ENCODE measurements at places on chromosomes 7 and 10. TPM values are rescaled to one million over a fixed set of nuclear protein-coding genes. Genes with fewer than 3 reads are reported as not detected.

ELMO1 gene
- 98.2 TPM for total RNA-seq

NOM1 gene
- total RNA-seq = 27.0 TPM

RPP30 gene
- total RNA-seq = 62.4 TPM

GIMAP8 gene
- total RNA-seq = not detected

SH2D4B gene
- 0.13 TPM for total RNA-seq

GPR22 gene
- not detected for total RNA-seq

ANAPC16 gene
- 57.4 TPM for total RNA-seq

DNA sequence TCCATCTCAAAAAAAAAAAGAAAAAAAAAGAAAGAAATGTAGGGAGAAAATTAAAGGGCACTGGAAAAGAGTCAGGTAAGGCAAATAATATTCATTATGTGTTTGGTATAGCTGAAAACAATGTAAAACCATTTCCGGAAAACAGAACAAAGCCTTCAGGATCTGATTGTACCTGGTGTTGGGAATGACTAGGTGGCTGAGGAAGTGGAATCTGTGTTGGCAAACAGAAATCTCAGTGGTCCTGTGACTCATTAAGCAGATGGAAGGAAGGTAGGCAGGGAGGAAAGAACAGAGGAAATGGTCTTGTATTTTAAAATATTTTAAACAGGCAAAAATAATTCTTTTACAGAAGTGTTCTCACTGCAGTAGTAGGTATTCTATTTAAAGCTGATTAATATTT, 55.7 kb upstream of the GATA3 start:
- no peaks in the 10 kb centered on the region for H3K27me3 ChIP-seq
- H3K36me3 ChIP-seq = peaks cover 3% of the 10 kb centered on the region
- no peak for DNase-seq
- H3K4me1 ChIP-seq = no peaks in the 10 kb centered on the region

DNA sequence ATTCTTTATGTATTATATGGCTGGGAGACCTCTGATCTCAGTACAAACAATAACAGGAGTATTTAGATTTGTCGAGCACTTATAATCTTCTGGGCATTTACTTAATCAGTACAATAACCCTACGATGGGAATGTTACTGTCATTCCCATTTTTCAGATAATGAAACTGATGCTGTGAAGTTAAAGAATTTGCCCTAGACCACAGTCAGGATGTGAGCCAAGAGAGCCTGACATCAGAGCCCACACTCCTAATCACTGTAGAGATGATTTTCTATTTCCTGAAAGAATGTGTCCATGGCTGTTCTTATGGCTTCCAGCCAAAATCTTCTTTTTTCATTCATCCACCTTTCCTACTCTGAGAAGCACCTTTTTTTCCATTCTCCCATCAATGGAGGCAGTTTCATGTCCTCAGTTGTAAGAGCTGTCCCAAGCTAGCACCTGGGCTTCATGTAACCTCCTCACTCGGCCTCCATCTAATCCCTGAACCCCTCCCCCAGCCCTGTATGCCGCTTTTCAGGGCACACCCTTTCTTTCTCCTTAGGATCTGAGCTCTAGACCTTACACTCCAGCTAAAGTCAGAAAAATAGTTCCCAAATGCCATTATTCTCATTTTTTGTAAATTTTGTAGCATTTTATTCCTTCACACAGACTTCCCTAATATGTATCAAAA, 12.2 kb upstream of the CAV1 start:
- H3K4me1 ChIP-seq = no peaks in the 10 kb centered on the region
- no peak for DNase-seq
- no peaks in the 10 kb centered on the region for H3K27me3 ChIP-seq
- H3K27ac ChIP-seq = no peak overlapping the region

DNA sequence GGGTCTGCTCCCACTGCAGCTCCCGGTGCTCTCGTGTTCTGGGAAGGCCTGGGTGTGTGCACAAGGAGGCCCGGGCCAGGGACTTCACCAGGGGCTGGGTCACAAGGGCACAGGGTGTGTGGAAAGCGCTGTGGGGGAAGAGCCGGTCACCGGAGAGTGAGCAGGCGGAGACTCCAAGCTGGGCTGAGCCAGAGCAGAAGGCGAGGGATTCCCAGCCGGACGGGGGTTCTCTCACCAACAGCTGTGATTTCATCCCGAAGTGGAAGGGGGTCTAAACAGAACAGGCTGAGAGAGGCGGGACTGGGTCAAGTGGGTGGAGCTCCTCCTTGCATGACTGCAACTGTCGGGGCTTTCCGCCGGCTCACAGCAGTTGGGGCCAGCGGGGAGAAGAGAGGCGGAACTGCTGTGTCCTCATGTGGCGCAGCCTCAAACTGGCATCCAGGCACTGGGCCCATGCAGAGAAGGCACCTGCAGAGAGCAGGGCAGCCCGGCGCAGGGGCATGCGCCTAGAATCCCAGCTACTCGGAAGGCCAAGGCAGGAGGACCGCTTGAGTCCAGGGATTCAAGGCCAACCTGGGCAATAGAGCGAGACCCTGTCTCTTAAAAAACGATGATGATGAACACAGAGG, 7.6 kb upstream of the ORAI2 start:
- no peaks in the 10 kb centered on the region for H3K27me3 ChIP-seq
- H3K4me3 ChIP-seq = no peak overlapping the region
- H3K4me1 ChIP-seq = no peaks in the 10 kb centered on the region
- H3K27ac ChIP-seq = no peak overlapping the region
- H3K36me3 ChIP-seq = peaks cover 17% of the 10 kb centered on the region

- H3K27me3 ChIP-seq = no peaks in the 10 kb centered on the region
- H3K27ac ChIP-seq = no peak overlapping the region
- H3K4me1 ChIP-seq = no peaks in the 10 kb centered on the region
- H3K4me3 ChIP-seq = no peak overlapping the region
- no peaks in the 10 kb centered on the region for H3K36me3 ChIP-seq
These were observed 51.4 kb downstream of the CDH23 start for GRCh38 chr10:71448146-71448545.

GRCh38 chr7:147196481-147196880, 1079.9 kb downstream of the CNTNAP2 start:
- no peak overlapping the region for H3K27ac ChIP-seq
- no peak overlapping the region for H3K4me3 ChIP-seq
- H3K4me1 ChIP-seq = no peaks in the 10 kb centered on the region

DNA sequence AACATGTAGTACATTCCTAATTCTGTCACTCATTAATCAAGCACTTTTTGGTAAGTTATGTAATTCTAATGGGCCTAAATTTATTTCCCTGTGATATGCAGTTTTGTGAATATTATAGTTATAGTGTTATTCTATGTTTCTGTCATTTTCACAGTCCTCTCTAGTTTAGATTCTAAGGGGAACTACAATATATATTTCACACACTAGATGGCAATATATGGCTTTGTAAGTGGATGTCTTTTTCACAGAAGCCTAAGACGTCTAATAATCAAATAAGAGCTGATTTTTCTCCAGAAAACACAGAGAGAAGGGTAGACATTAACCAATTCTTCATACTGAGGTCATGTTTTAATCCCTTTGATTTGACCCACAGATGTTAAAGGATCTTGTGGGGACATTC, 18.0 kb downstream of the RNLS start:
- no peaks in the 10 kb centered on the region for H3K36me3 ChIP-seq
- no peaks in the 10 kb centered on the region for H3K27me3 ChIP-seq
- H3K27ac ChIP-seq = no peak overlapping the region
- no peaks in the 10 kb centered on the region for H3K4me1 ChIP-seq
- no peak for DNase-seq

- peaks cover 63% of the 10 kb centered on the region for H3K36me3 ChIP-seq
- DNase-seq = no peak
- H3K4me1 ChIP-seq = no peaks in the 10 kb centered on the region
- no peak overlapping the region for H3K4me3 ChIP-seq
- H3K27ac ChIP-seq = no peak overlapping the region
These were observed 13.0 kb downstream of the MCMBP start for GRCh38 chr10:119859420-119860258.

GRCh38 chr10:71379118-71379766, 17.5 kb upstream of the CDH23 start:
- no peak for DNase-seq
- H3K4me1 ChIP-seq = no peaks in the 10 kb centered on the region
- H3K27me3 ChIP-seq = no peaks in the 10 kb centered on the region
- no peaks in the 10 kb centered on the region for H3K36me3 ChIP-seq
- no peak overlapping the region for H3K27ac ChIP-seq
- H3K4me3 ChIP-seq = no peak overlapping the region

DNA sequence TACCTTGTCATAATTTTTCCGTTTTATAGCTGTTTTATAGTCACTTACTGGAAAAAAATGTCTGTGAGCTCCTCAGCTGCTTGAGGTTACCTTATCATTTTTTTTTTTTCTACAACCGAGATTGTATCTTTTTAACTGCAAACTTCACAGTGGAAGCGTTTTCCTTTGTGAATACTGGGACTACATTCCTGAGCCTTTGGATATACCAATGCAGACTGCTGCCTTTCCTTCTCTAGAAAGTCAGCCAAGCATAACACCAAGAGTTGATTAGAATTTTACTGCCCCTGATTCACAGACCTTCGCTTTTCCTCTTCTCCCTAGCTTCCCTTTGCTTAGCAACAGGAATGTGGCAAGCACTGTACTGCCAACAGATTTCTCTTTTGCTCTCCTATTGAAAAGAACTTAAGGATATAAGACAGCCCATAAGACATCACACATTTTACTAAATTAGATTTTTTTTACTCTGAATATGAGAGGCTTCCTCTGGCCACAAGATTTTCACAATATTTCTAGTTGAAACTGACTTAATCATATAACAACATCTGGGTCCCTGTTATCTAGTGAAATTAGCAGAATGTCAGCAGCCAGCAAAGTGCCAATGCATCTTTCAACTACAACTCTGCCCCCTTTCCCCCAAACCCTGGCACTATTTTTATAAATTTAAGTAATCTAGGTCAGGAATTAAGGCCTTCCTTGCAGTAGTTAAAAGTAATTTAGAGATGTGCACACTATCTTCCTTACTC, 170.6 kb downstream of the PRKG1 start:
- peaks cover 4% of the 10 kb centered on the region for H3K4me1 ChIP-seq
- peaks cover 26% of the 10 kb centered on the region for H3K27me3 ChIP-seq
- no peak for DNase-seq

- H3K4me1 ChIP-seq = no peaks in the 10 kb centered on the region
- no peak for DNase-seq
- no peak overlapping the region for H3K27ac ChIP-seq
- H3K4me3 ChIP-seq = no peak overlapping the region
- no peaks in the 10 kb centered on the region for H3K36me3 ChIP-seq
These were observed 195.1 kb downstream of the CCDC3 start for GRCh38 chr10:12806228-12807095.

DNA sequence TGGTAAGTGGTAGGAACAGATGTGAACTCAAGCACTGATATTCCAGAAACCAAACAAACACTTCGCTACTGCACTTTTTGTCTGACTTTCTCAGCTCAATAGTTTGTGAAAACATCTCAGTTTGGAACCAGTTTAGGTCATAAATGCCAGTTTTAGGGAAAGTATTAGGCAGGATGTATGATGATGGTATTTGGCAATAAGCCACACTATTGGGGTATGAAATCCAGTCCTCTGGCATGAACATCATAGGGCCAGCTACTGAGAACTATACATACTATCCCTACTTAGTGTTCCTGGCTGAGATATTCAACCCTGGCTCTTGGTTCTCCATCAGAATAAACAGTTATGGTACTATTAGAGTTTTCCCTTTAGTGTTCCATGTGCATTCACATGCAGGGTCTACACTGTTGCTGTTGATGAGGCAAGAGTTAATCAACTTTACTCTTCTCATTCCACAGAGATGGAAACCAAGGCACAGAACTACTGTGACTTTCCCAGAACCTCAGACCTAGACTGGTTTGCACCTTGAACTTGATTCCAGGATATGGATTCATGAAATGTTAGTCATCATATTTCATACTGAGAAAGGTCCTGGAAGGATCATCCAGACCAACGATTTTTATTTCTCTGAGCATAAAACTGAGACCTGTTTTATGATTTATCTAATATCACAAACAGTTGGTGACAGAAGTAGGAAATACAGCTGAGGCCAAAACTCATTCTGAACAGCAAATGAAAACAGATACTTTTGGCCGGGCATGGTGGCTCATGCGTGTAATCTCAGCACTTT, 20.0 kb upstream of the IFIT2 start:
- H3K27ac ChIP-seq = no peak overlapping the region
- no peaks in the 10 kb centered on the region for H3K27me3 ChIP-seq
- no peaks in the 10 kb centered on the region for H3K36me3 ChIP-seq

DNA sequence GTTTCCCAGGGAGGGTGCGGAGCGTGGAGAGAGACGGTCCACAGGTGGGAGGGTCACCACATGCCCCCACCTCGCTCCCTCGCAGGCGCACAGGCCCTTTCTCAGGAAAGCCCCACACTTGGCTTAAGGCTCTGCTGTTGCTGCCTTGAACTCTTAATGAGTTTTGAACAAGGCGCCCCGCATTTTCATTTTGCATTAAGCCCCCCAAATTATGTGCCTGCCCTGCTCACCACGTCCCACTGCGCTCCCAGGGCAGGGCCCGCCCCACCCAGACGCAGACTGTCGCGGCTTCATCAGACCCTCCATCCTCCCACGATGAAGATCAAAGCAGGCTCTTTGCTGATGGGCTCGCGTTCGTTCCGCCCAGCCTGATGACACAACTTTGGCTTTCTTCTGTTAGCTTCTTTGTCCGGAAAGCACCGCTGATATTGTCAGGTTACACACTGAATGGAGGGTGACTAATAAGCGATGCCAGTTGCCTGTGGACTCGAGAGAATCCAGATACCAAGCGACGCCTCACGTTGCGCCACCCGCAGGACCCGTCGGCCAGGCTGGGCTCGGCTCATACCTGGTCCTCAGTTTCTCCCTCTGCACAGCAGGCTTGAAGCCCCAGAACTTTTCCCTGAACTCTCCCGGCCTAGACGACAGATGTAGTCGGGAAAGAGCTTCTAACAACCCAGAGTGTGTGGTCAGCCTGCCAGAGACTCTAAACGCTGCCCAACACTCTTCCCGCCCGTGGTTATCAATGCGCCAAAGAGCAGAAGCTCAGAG, 9.5 kb downstream of the CALML3 start:
- DNase-seq = peak; percentile 27
- H3K4me1 ChIP-seq = peaks cover 10% of the 10 kb centered on the region
- no peaks in the 10 kb centered on the region for H3K36me3 ChIP-seq
- H3K4me3 ChIP-seq = no peak overlapping the region

DNA sequence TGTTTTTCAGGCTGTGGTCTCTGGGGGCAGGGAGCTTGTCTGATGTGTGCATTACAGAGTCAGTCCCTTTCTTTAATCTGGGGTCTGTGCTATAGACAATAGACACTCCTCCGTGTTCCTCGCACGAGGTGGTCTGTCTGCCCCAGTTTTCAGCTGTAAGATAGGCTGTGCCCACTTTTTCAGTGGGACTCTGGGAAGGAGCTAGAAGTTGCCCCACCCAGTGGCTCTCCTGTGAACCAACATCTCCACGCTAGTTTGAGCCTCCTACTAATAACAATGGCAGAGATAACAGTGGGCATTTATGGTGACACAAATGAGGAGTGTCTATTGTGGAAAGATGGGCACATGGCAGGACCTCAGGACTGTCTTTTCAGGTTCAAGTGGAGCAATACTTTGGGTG, 44.0 kb downstream of the ADRB1 start:
- no peak overlapping the region for H3K27ac ChIP-seq
- no peaks in the 10 kb centered on the region for H3K4me1 ChIP-seq
- no peak overlapping the region for H3K4me3 ChIP-seq

- H3K27ac ChIP-seq = no peak overlapping the region
- H3K4me1 ChIP-seq = no peaks in the 10 kb centered on the region
- no peaks in the 10 kb centered on the region for H3K27me3 ChIP-seq
- H3K4me3 ChIP-seq = no peak overlapping the region
These were observed 18.0 kb downstream of the DNAJC1 start for GRCh38 chr10:21985541-21985940.

All from endodermal cell (in vitro differentiated cells).